ENCODE measurements at places on chromosomes 7 and 10.

DNA sequence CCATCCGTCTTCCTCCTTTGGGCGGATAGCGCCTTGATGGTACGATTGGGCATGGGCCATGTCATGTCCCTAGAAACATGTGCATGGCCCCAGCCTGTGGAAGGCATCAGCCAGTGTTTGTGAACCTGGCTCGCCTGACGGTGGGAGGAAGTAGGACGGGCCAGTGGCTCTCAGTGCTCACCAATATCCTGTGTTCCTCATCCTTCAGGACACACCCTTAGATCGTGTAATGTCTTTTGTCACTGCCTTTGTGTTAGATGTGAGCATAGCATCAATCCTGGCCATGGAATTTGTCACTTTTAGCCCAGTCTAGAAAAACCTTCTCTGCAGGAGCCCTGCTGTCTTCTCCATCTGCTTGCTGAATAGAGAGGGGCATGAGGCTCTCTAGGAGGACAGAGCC is 77.6 kb downstream of the PFKFB3 start:
- no peaks in the 10 kb centered on the region for H3K27me3 ChIP-seq
- H3K4me3 ChIP-seq, result no peak overlapping the region
- no peak overlapping the region for H3K27ac ChIP-seq
- H3K4me1 ChIP-seq, result peaks cover 20% of the 10 kb centered on the region
- peaks cover 2% of the 10 kb centered on the region for H3K36me3 ChIP-seq

- H3K27ac ChIP-seq, result no peak overlapping the region
- no peak for DNase-seq
- peaks cover 12% of the 10 kb centered on the region for H3K4me1 ChIP-seq
Measured at GRCh38 chr7:2006921-2007381, 225.8 kb downstream of the MAD1L1 start.

- DNase-seq, result no peak
- no peak overlapping the region for H3K27ac ChIP-seq
- H3K27me3 ChIP-seq, result peaks cover 12% of the 10 kb centered on the region
- H3K36me3 ChIP-seq, result no peaks in the 10 kb centered on the region
- H3K4me1 ChIP-seq, result no peaks in the 10 kb centered on the region
Measured at GRCh38 chr7:37686556-37687345, 3.2 kb downstream of the GPR141 start.

GRCh38 chr10:119279441-119279840 is 72.1 kb downstream of the GRK5 start:
- no peak overlapping the region for H3K4me3 ChIP-seq
- no peak overlapping the region for H3K27ac ChIP-seq
- no peaks in the 10 kb centered on the region for H3K27me3 ChIP-seq
- peaks cover 26% of the 10 kb centered on the region for H3K4me1 ChIP-seq

DNA sequence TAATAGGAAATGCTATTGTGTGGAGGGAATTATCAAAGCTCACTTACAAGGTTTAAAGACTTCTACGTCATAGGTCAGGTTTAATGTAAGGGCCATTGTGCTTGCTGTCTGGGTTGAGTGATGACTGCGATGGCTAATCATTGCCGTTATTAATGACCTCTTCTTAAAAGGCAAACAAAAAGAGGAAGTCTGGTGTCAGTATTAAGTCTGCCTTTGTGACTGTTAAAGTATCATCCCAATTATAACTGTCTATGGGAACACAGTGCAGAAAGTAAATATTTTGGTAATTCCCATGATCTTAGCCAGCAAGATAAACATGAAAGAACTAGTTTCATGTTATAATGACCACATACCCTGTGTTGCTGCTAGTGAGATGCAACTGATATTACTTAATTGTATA is 382.4 kb downstream of the BBS9 start:
- no peak for DNase-seq
- H3K4me3 ChIP-seq, result no peak overlapping the region
- no peak overlapping the region for H3K27ac ChIP-seq

- H3K4me1 ChIP-seq, result no peaks in the 10 kb centered on the region
- H3K36me3 ChIP-seq, result no peaks in the 10 kb centered on the region
- H3K27ac ChIP-seq, result no peak overlapping the region
- H3K27me3 ChIP-seq, result peaks cover 15% of the 10 kb centered on the region
- no peak for DNase-seq
Measured at GRCh38 chr7:323410-323809, 33.4 kb downstream of the FOXL3 start.

GRCh38 chr7:147878912-147879661 is 711.5 kb upstream of the C7orf33 start:
- H3K4me3 ChIP-seq, result no peak overlapping the region
- no peak for DNase-seq
- H3K27me3 ChIP-seq, result no peaks in the 10 kb centered on the region
- H3K27ac ChIP-seq, result no peak overlapping the region
- H3K4me1 ChIP-seq, result no peaks in the 10 kb centered on the region

GRCh38 chr7:19284596-19285300 is 139.5 kb upstream of the FERD3L start:
- no peaks in the 10 kb centered on the region for H3K36me3 ChIP-seq
- no peak overlapping the region for H3K4me3 ChIP-seq
- no peaks in the 10 kb centered on the region for H3K4me1 ChIP-seq
- no peak for DNase-seq

- peaks cover 29% of the 10 kb centered on the region for H3K27me3 ChIP-seq
- H3K27ac ChIP-seq, result no peak overlapping the region
- no peaks in the 10 kb centered on the region for H3K36me3 ChIP-seq
- no peak overlapping the region for H3K4me3 ChIP-seq
Measured at GRCh38 chr10:86027346-86027745, 339.2 kb downstream of the GRID1 start.

DNA sequence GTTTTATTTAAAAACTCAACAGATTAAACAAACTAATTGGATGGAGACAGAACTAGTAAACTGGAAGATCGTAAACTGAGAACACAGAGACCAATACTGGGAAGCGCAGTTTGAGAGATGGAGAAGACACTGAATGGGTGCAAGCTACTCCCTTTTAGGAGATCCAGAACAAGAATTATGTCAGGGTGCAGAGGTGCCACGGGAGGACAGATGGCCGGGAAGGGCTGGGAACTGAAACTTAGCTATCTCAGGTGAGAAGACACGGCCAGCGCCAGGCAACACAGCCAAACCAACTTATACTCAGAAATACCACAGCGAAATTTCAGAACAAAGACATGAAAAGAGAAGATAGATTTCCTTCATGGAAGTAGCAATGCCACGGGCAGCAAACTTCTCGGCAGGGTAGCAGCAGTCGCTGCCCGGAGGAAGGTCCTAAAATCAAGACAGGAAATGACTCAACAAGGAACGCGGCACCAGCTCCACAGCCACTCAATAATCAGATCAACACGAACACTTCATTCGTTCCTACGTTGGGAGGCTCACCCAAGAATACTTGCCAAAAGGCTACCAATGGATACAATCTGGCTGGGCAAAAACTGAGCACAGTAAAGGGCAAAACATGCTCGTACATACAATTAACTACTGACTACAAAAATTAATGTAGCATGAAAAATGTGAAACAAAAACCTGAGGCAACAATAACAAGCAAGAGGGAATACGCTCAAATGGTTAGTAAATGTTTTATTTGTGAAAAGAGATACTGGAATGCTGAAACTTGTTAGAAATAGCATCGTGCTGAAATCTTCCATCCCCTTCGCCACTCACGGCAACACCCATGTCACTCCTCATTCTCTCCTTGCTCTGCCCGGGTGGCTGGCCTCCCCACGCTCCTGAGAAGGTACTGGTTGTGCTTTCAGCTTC is 2.2 kb upstream of the LRRC27 start:
- peaks cover 3% of the 10 kb centered on the region for H3K27me3 ChIP-seq
- H3K4me1 ChIP-seq, result peaks cover 74% of the 10 kb centered on the region
- peak overlapping the region; percentile 93 for H3K4me3 ChIP-seq
- DNase-seq, result peak; percentile 40
- H3K36me3 ChIP-seq, result peaks cover 52% of the 10 kb centered on the region

GRCh38 chr7:85695533-85695932 is 508.7 kb upstream of the SEMA3D start:
- H3K36me3 ChIP-seq, result no peaks in the 10 kb centered on the region
- H3K4me3 ChIP-seq, result no peak overlapping the region
- no peaks in the 10 kb centered on the region for H3K27me3 ChIP-seq
- no peak for DNase-seq
- H3K27ac ChIP-seq, result no peak overlapping the region
- no peaks in the 10 kb centered on the region for H3K4me1 ChIP-seq

GRCh38 chr10:95031656-95032055 is 37.6 kb downstream of the CYP2C8 start:
- no peak for DNase-seq
- no peaks in the 10 kb centered on the region for H3K4me1 ChIP-seq
- peaks cover 2% of the 10 kb centered on the region for H3K27me3 ChIP-seq
- H3K4me3 ChIP-seq, result no peak overlapping the region
- H3K27ac ChIP-seq, result no peak overlapping the region

DNA sequence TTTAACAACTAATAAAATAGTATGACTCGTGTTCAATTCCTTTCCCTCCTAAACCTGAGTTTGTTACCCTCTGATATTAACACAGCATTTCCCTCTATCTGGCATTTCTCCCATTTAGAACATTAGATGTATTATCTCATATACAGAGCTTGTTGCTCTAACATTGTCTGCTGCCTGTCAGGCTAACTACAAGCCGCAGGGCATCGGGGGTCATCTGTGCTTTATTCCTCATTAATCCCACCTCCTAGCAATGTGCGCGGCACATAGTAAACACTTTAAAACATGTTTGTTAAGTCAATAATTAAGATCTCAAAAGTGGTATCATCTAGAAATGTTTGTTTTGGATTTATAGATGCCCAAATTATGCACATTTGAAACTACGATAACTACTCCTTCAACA is 52.9 kb upstream of the NEBL start:
- H3K4me3 ChIP-seq, result no peak overlapping the region
- no peaks in the 10 kb centered on the region for H3K36me3 ChIP-seq
- H3K27ac ChIP-seq, result no peak overlapping the region
- H3K4me1 ChIP-seq, result peaks cover 2% of the 10 kb centered on the region
- no peak for DNase-seq
- no peaks in the 10 kb centered on the region for H3K27me3 ChIP-seq

DNA sequence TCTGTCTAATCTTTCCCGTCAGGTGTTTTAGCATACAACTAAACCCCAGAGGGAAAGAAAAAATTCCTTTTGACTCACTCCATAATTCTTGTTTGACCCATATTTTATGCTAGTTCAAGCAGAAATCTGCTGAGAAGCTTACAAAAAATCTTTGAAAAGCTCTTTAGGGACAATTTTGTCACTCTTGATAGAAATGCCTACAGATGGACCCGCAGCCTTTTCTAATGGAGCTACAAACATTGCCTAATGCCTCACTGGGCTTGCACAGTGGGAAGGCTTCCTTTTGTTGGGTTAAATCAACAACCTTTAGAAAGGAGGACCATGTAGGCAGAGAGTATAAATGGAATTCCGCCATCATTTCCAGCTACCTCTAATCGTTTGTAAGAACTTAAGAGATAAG is 344.5 kb downstream of the PCLO start:
- H3K4me3 ChIP-seq, result no peak overlapping the region
- H3K36me3 ChIP-seq, result no peaks in the 10 kb centered on the region
- H3K27ac ChIP-seq, result no peak overlapping the region
- H3K4me1 ChIP-seq, result no peaks in the 10 kb centered on the region
- no peaks in the 10 kb centered on the region for H3K27me3 ChIP-seq
- DNase-seq, result no peak

- H3K4me3 ChIP-seq, result no peak overlapping the region
- no peak overlapping the region for H3K27ac ChIP-seq
- no peaks in the 10 kb centered on the region for H3K27me3 ChIP-seq
- no peaks in the 10 kb centered on the region for H3K36me3 ChIP-seq
- DNase-seq, result no peak
- no peaks in the 10 kb centered on the region for H3K4me1 ChIP-seq
Measured at GRCh38 chr7:15764010-15764409, 77.5 kb upstream of the MEOX2 start.

- no peaks in the 10 kb centered on the region for H3K4me1 ChIP-seq
- DNase-seq, result no peak
Measured at GRCh38 chr10:131832056-131832685, 68.6 kb upstream of the PPP2R2D start.

DNA sequence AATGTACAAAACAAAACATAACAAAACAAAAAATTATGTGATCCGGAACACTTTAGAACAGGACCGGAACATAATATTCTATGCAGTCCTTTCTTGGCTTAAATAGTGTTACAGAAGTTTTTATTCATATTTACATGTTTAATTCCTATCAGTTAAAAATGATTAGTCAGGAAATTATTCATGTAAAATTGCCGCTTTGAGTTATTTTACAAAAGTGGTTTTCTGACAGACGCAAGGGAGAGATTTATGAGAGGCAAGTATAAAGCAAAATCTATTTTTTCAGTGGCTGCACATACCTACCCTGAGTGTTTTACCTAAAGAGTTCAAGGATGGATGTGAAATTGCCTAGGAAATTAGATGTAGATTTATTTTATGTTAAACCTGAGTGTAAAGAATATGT is 230.7 kb upstream of the DKK1 start:
- H3K4me1 ChIP-seq, result no peaks in the 10 kb centered on the region
- no peaks in the 10 kb centered on the region for H3K36me3 ChIP-seq
- H3K4me3 ChIP-seq, result no peak overlapping the region
- H3K27ac ChIP-seq, result no peak overlapping the region
- DNase-seq, result no peak

DNA sequence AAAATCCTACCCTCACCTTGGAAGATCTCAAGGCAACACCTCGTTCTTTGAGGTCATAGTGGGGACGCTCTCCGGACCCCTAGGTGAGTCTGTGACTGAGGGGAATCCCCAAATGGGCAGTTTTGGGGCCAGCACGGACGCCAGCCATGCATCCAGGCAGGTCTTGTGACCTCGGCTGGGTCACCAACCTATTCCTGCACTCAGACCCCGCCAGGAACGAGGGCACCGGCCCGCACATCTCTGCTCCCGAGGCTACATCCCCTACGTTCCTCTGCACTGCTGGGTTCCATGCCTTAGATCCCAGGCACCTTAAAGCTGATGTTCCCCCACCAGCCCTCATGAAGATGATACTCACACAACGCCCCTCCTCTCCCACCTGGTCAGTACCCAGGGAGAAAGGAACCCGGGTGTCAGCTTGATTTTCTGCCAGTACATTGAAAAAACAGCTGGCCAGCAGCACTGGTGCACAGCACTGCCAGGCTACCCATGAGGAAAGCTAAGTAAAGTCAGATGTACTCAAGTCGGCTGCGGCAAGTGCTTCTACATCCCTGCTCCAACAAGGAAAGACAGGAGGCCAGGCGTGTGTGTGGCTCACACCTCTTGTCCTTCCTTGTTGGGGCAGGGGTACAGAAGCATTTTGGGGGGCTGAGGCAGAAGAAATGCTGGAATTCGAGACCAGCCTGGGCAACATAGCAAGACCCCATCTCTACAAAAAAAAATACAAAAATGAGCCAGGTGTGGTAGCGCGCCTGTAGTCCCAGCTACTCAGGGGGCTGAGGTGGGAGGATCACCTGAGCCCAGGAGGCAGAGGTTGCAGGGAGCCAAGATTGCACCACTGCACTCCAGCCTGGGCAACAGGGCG is 48.1 kb downstream of the DIP2C start:
- no peaks in the 10 kb centered on the region for H3K4me1 ChIP-seq
- H3K27ac ChIP-seq, result no peak overlapping the region
- no peaks in the 10 kb centered on the region for H3K36me3 ChIP-seq
- H3K27me3 ChIP-seq, result peaks cover 12% of the 10 kb centered on the region
- no peak overlapping the region for H3K4me3 ChIP-seq
